ENCODE measurements at places on chromosomes 4 and X.

GRCh38 chr4:145740806-145741205, 60.9 kb downstream of the C4orf51 start:
- no peak for DNase-seq

DNA sequence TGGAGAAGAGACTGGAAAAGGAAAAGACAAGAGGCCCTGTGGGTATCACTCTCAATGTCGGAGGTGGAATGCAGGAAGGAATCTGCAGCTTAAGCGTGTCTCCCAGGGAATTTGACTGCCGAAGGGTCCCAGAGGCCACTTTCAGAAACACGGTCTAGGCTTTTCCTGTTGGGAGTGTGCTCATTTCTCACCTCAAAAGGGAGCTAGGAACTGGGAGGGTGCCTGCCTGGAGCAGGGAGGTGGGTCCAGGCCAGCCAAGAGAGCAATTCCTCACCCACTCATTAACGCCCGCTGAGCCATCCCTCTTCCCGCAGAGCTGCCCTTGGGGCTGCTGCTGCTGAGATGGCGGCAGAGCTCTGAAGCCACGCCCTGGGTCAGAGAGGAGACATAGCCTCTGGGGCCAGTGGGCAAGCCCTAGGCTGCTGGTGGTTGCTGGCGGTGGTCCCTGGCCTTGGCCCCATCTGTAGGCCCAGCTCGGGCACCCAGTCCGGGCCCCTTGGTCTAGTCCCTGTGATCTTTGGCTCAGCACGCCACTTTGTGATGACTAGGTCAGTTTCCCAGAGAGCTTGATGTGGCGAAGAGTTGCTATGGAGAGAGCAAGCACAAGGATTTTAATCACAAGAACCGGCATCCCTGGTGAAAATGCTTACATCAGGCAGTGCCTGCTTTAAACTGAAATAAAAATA, 4.1 kb downstream of the ZNF185 start:
- DNase-seq = no peak

DNA sequence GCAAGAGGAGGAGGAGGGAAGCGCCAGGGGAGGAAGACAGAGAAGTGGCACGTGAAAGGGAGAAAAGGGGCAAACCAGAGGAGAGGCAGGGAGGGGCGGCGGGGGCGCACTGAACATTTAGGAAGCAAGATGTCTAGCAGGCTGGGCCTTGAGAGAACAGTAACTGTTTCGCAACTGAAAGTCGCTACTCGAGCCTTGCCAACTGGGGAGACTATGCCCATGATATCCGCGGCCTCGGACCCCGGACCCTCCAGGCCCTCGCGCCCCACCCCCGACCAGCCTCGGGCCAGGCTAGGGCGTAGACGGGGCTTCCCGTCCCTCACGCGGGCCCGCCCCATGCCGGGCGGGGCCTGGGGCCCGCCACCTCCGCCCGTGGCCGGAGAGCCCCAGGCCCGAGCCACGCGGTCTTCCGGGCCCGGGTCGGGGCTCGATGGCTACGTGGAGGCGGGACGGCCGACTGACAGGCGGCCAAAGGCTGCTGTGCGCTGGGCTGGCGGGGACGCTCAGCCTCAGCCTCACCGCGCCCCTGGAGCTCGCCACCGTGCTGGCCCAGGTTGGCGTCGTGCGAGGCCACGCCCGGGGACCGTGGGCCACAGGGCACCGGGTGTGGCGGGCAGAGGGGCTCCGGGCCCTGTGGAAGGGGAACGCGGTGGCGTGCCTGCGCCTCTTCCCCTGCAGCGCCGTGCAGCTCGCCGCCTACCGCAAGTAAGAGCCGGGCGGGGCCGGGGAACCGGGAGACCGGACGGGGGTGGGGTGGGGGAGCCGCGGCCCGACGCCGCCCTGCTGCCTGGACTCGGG, at the start of gene SLC25A43:
Gene SLC25A43, plus strand, starts transcription at position 363 of the 798 bp plus-strand sequence. Its CDS starts 68 bp downstream, at position 431.
- DNase-seq = no peak

DNA sequence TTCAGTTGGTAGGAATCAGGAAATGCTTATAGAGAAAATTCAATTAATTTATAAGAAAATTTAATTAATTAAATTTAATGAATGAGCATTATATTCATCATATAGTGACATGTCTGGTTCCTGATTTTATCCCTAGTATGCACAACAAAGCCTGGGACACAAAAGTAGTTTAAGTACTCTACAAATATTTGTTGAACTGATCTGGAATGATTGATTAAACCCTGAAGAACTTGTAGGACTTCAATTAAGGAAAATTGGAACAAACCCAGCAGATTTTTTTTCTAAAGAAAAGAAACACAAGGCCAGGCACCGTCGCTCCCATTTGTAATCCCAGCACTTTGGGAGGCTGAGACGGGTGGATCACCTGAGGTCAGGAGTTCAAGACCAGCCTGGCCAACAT, 4.5 kb upstream of the APELA start:
- DNase-seq = no peak

Measured in brain (organoid and tissue), 16 donors.